ENCODE measurements at places on chromosomes 11 and 22.

GRCh38 chr11:124481365-124482323 is 36.1 kb upstream of the OR8B8 start:
- peak; percentile 73 for DNase-seq

DNA sequence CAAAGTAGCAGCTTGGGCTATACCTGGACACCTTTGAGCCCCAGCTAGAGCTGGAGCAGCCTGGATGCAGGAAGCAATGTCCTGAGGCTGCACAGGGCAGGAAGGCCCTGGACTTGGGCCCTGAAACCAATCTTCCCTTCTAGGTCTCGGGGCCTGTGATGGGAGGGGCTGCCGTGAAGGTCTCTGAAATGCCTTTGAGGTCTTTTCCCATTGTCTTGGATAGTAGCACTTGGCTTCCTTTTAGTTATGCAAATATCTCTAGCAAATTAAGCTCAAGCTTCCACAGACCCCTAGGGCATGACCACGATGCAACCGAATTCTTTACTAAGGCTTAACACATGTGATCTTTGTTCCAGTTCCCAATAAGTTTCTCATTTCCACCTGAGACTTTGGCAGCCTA is 40.0 kb downstream of the LINC01488 start:
- DNase-seq = no peak

GRCh38 chr11:101475699-101476098 is 108.1 kb downstream of the TRPC6 start:
- no peak for DNase-seq

GRCh38 chr22:45919504-45920286 is 57.3 kb downstream of the WNT7B start:
- no peak for DNase-seq

DNA sequence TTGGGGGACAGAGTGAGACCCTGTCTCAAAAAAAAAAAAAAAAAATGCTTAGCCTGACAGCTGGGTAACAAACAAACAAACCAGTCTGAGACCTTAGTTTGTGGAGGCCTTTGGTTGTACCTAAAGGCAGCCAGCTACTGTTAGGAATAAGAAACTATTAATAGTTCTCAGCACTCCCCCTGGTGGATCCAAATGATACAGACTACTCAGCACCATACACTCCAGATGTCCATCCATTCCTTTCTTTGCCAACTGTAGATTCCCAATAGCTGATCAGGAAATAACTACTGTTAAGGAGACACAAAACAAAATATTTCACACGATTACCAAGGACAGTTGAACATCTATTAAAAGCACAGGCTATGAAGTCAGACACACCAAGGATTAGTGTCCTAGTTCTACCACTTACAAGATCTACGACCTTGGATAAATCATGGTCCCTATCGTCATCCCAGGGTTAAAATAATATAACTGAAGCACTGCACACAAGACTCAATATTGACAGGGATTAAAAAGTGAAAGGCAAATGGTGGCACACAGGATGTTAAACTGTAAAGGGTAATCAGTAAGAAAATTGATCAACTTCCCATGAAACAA is 17.2 kb downstream of the CLDN25 start:
- peak; percentile 55 for DNase-seq

DNA sequence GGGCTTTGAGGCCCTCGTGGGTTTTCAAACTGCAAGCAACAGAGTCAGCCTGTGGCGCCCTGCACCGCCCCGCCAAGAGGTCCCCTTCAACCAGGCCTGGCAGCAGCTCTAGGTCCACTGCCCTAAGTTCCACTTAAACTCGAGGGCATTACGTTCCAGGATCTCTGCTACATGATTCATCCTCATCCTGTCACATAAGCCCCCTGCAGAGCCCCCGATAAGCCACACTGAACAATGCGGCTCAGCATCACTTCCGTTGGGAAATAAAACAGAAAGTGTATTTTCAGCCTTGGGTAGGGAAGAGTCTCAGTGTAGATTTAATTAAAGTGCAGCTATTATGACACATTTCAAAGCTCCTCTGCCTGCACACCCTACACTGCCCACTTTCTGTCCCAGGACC is 24.6 kb downstream of the SULT4A1 start:
- no peak for DNase-seq

DNA sequence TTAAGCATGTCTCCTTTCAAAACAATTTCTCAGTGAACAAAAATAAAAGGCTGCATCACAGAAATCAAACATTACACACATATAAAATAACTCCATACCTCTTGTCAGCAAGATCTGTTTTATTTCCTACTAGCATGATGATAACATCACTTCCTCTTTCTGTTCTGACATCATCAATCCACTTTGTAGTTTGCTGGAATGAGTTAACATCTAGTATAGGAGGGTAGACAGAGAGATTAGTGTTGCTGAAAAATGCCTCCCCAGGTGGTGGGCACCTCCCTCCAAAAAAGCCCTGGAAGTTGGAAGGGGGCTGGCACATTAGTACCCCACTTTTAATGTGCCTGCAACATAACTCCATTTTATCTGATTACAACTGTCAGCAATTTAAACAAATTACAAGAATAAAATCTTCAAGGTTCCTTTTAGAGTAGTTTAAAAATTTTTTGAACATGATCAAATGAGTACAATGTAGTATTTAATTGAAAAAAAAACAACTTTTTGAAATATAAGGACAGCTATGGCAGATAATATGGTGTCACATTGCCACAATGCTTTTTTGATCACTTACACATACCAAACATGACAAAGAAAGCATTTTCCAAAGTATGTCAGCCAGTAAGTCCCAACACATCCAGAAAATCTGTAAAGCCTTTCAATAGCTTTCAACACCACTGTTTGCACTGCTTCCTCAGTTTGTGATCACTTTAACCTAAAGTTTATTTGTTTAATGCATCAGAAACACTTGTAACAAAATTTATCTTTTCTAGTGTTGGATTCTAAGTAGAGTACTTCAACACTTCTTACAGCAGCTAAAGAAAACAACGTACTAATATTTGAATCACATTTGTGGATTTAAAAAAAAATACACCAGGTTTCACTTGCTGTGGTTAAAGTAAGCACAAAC is 44.5 kb downstream of the RAB6A start:
- DNase-seq = peak; percentile 59

DNA sequence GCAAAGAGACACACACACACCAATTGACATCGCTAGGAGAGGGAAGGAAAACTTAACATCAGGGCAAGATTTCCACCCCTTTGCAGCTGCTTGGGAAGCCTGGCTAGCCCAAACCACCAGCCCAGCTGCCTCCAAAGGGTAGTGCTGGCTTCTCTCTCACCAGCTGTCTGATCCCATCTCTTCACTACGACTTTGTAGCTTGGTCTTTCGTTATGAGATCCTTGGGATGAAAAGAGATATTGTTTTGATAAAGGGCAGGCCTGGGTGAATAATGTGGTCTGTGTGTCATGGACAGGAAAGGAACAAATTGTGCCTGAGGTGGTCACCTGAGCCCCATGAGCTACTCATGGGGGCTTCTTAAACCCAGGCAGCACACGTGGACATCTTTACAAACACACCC is 101.9 kb downstream of the ARL14EP start:
- DNase-seq = no peak

DNA sequence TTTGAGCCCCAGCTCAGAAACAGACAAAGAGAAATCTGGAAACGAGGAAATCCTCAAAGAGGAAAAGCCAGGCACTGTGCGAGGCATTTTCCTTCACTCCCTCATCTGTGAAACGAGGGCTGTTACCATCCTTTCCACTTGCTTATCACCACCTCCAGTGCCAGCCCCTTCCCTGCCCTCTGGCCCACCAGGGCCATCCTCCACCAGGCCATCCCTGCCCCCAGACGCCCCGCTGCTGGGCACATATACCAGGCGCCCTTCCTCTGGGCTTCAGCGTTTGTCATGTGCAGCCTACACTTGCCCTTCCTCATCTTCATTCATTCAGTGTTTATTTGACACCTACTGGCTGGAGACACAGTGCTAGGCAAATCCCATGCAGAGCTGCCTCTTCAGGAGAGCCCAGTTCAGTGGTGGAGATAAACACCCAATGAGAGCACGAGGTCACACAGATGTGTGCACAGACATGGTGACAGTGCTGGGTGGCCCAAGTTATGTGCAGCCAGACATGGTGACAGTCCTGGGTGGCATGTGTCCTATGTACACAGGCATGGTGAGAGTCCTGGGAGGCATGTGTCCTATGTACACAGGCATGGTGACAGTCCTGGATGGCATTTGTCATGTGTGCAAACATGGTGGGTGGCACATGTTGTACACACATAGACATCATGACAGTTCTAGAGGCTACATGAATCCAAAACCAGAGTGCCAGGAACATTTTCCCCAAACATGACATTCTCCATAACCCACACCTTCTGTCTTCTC is 9.7 kb downstream of the SPTBN2 start:
- no peak for DNase-seq

DNA sequence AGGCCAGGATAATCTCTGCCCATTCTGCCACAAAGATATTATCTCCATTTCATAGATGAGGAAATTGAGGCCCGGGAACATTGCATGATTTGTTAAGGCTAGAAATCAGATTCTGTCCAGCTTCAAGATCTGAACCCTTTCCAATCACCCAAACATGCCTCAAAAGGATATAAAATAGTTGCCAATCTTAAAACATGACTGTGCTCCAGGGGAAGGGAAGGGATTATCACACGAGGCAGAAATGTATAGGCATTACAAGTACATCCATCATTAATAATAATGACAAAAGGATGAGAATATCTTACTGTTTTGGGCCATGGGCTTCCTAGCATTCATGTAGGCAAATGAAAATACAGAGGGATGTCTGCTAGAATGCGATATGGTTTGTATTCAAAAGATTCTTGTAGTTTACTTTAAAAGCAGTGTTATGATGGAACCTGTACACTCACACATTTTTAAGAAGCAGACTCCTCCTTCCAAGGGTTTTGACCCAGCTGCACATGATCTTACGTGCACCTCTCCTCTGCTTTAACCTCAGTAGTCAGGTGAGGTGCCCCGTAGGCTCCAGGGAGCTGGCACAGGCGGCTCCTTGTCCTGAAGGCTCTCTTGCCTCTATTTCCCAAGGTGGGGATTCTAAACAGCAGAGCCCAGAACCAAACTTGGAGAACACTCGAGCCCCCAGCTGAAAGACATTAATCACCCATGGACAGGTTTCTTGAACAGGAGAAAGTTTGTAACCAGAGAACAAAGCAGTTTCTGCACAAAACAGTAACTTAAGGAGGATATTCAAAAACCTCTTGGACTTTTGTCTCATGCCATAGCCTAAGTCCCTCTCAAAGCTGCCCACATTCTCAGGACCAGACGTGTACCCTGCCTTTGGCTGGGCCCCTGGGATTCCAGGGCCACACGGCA is 36.0 kb downstream of the PARVA start:
- DNase-seq = no peak

- peak; percentile 92 for DNase-seq
Observed at GRCh38 chr11:69638941-69639681, 1.8 kb upstream of the CCND1 start.

- DNase-seq = no peak
Observed at GRCh38 chr11:102518296-102519094, 12.1 kb downstream of the MMP7 start.

- peak; percentile 76 for DNase-seq
Observed at GRCh38 chr22:46233231-46233630, 16.9 kb downstream of the CDPF1 start.

- DNase-seq = peak; percentile 43
Observed at GRCh38 chr11:116927163-116927974, 89.9 kb upstream of the APOA1 start.

- peak; percentile 6 for DNase-seq
Observed at GRCh38 chr11:56396047-56396446, 16.4 kb upstream of the OR5AL1 start.

DNA sequence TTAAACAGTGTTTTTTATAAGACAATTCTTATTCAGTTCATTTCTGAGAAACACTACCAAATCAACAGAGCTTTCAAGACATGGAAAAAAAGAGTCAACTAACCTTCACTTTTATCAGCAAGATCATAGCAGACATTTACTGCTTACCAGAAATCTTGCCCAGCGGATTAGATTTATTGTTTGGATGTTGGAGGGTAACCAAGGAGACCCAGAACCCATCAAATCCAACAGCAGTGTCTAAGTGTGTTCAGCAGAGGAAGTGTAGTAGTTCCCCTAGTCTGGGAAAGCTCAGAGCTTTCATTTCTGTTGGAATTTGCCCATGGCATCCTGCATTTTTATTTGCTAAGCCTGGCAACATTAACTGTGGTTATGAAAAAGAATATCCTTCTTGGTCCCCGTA is 2.4 kb upstream of the PGM2L1 start:
- DNase-seq = no peak

DNA sequence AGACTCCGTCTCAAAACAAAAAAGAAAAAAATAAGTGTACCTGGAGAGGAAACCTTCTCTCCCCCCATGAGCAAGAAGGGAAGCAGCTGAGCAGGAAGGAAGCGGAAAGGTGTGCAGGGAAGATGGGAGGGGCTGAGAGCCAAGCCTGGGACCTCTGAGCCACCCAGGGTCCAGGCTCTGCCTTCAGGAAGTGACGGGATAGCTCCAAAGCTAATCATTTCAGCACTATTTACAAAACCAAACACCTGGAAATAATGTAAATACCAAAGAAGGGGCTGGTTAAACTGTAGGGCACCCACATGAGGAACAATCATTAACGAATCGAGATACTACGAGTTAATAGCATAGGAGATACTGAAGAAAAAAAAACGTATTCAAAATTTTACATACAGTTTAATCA is 27.9 kb downstream of the ARRB1 start:
- no peak for DNase-seq
